ENCODE measurements at places on chromosomes 1 and 21.
A peak's percentile ranks its signal among the peaks of the same experiment; 100 is the strongest.

DNA sequence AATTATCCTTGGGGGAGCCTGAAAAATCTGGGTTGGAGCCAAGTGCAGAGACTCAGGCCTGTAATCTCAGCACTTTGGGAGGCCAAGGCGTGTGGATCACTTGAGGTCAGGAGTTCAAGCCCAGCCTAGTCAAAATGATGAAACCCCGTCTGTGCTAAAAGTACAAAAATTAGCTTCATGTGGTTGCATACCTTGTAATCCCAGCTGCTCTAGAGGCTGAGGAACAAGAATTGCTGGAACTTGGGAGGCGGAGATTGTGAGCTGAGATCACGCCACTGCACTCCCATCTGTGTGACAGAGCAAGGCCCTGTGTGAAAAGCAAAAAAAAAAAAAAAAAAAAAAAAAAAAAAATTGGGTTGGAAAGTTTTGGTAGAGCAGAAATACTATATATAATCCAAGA is 1563.6 kb upstream of the PRMT6 start:
- peak; percentile 19 for DNase-seq

- DNase-seq, result no peak
Observed at GRCh38 chr1:112840631-112841624, 115.1 kb downstream of the SLC16A1 start.

DNA sequence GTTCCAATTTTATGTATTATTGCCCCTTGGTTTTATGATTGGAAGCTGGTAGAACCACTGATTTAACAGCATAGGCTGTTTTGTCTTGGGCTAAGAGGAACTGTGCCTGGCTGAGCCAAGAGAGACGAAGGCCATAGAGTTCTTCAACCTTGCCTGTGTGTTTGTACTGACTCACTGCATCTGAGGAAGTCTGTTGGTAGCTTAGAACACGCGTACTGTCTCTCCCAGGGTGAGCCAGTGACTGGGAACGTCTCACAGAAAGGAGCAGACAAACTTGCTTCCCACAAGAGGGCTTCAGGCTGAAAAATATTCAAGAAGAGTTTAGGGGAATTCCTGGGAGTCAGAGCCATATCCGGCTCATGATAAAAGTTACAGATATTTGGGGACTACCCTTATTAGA is 14.9 kb downstream of the TMEM51 start:
- DNase-seq, result peak; percentile 94

DNA sequence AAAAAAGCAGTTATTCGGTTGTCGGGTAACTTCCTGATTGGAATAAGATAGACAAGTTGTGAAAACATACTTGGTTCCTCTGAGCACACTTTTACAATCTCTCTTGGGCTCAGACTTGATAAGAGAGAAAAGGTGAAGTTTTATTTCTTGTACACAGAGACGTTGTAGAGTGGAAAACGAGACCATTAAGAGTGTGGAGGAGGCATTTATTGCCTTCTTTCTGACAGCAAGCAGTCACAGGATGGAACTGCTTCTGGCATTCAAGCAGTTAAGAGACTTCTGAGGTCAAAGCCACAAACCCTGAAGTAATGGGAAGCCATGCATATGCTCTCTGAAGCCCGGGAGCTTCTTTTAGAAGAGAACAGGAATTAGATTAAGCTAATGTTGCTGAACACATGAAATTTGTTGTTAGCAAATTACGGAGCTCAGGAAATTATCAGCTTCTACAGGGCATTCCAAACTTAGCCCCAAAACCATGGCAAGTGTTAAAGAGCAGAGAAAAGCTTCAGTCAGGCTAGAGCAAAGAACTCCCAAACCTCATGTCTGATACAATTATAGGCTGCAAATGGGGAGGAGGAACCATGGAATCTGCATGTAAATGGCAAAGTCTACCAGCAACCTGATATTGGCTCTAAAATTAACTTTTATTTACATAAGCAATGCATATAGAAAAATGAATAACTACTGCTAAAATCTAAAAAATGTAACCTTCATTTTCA is 26.0 kb downstream of the S1PR1 start:
- no peak for DNase-seq

- peak; percentile 64 for DNase-seq
Observed at GRCh38 chr21:38958940-38959691, 153.4 kb downstream of the ETS2 start.

DNA sequence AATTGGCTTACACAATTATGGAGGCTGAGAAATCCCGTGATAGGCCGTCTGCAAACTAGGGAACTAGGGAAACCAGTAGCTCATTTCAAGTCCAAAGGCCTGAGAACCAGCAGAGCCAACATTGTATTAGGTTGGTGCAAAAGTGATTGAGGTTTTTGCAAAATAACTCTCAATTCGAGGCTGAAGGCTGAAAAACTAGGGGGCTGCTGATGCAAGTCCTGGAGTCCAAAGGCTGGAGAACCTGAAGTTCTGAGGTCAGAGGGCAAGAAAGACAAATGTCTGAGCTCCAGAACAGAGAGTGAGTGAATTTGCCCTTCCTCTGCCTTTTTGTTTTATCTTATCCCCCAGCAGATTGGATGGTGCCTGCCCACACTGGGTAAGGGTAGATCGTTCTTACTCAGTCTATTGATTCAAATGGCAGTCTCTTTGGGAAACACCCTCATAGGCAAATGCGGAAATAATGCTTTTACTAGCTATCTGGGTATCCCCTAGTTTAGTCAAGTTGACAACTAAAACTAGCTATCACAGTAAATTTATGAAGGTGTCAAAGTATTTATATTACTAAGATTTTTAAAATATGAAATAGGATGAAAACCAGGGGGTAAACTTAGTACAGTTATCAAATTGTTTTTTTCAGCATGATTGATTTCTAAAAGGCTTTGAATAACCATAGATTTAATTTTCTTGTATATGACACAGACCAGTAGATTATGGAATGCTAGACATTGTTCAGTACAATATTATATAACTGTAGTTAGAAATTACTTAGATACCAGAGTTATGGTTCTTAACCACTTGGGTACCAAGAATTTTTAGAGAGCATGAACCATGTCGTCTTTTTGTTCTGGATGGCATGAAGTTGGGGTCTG is 15.4 kb downstream of the RABGAP1L start:
- DNase-seq, result no peak

Data from HFFc6 (cell line).